ENCODE measurements at places on chromosomes 5 and 9.

DNA sequence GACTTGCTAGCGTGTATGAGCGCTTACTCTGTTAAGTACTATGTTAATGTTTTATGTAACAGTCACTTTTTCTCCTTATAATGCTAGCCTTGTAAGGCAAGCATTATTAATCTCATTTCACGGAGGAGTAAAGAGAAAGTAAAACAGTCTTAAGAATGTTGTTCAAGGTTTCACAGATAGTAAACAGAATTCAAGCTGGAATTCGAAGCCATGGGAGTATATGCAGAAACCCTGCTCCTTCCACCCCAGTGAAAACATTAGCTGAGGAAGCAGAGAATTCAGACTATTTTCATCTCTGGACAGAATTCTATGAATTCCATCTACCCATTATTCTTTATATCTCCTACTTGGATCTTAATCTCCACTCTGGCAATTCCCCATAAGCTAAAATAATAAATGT is 1028.3 kb upstream of the WWC1 start:
- no peak for DNase-seq

- no peak for DNase-seq
These were observed 588 bp upstream of the PLPP1 start for GRCh38 chr5:55535199-55535905.

DNA sequence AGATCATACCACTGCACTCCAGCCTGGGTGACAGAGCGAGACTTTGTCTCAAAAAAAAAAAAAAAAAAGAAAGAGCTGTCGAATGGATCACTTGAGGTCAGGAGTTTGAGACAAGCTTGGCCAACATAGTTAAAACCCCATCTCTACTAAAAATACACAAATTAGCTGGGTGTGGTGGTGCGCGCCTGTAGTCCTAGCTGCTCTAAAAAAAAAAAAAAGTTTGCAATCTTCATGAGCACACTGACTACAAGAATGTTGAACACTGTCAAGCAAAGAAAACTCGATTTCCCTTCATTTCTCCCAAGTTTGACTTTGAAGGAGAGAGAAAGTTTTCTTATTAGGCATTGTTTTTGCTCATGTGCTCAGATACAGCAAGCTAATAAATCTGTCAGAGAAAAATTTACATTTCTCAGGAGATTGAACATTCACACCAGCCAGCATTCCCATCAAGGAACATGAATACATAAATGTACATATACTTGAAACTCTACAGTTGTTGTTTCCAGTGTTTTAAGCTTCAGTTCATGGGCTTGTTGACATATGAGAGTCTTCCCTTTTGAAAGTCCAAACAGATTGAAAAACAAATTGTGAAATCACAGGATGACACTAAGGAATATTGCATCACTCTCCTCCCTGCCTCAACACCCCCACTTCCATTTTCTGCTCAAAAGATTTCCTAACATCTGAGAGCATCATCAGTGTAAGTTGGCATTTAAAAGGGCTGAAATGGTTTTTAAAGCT is 81.8 kb downstream of the ARRDC3 start:
- DNase-seq, result no peak

DNA sequence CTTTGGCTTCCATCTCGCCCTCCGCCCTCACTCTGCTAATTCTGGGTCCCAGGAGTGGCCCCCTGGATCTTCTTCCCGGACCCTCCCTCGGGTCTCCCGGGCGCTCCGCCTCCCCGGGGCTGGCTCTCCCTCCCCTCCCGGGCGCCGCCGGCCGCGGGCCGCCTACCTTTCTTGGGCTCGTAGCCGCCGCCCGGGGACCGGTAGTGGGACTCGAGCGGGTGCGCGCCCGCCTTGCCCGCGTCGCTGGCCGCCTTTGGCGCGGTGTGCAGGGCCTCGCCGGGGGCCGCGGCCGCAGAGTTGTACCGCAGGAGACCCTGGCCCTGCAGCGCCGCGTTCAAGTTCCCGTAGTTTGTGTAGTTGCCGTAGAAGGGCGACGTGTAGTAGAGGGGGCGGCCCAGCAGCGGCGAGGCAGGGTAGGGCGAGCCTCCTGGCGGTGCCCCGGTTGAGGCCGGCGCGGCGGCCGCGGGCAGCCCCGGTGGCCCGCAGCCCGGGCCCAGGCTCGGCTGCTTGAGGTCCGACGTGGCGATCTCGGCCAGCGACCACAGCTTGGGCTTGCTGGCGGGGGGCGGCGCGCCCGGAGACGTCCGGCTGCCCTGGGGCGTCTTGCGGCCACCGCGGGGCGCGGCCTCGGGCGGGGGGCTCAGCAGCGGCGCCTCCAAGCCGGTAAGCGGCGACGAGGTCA is 3.2 kb downstream of the IRX2 start:
- DNase-seq, result no peak

- DNase-seq, result no peak
These were observed 510.3 kb upstream of the CLINT1 start for GRCh38 chr5:158369241-158369640.

GRCh38 chr9:7119612-7120011 is 361.8 kb downstream of the KDM4C start:
- no peak for DNase-seq

DNA sequence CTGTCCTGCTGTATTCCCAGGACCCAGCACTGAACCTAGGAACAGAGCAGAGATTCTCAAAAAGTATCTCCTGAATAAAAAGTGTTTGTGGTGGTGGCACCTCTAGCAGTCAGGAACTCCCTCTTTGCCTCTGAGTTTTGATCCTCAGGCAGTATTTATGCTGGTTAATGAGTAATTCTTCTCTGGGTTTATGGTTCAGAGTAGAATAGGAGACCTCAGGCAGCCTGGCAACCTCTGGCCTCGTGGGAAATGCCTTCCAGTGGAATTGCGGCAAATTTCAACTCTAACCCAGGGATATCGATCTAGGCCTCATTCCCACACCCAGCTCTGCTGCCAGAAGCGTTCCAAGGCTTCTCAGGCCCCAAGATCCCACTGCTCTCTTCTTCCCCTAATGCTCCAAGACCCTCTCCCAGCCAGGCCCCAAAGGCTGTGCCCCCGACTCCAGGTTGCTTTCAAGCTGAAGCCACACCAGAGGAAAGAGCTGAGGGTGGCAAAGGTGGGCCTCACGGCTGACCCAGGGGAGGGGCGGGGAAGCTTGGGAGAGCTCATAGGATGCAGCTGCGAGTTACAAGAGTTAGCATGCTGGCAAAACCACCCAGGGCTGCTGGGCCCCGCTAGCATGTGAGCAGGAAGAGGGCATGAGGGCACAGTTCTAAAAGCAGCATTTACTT is 10.9 kb upstream of the HDHD3 start:
- DNase-seq, result no peak

DNA sequence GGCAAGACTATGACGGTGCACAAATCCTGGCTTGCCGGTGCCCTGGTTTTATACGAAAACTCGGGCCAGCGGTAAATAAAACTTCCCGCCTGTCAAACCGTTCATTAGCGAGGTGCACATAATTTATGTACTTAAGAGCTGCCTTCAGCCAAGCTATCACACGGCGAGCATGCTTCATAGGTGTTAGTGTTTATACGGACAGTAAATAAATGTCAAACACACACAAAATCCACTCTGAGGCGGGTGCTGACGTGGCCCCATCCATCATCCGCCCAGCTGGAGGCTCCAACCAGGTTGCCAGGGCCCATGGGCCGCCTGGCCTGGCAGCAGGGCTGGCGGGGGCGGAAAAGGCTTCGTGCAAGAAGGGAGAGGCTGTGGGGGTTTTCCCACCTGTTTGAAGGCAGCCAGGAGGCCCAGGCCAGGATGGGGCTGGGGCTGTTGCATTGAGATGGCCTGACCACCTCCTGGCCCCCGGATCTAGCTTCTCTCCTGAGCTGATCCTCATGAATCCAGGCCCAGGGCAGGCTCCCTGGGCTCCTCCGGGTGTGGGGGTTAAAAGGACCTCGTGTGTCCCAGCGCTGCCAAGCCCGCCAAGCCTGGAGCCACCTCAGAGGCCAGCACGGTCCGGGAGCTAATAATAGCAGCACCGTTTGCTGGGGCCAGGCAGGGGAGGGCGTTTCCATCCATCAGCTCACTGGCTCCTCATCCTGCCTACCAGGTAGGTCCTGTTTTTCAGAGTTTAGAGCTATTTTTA is 43.2 kb downstream of the BARX1 start:
- no peak for DNase-seq

All from D721Med (cell line).